ENCODE measurements at places on chromosomes 13 and 19.

- DNase-seq = no peak
Observed at GRCh38 chr19:30362156-30362754, 9.9 kb upstream of the ZNF536 start.

DNA sequence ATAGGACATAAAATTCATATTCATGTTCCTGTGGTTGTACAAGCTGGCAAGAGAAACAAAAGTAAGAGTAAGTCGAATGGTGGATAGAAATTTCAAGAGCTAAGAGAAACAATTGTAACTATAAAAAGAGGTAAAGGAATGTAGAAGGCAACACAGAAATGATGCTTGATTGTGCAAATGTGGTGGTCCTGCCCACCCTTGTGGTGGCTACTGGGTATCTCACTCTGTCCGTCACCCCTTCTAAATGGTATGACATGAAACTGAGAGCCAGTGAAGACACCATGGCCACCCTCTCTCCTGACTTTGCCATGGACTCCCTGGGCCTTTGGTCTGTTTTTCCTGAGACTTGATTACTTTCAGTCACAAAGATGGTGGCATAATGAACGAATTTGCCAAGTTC lies 925.9 kb upstream of the SLITRK6 start:
- no peak for DNase-seq

DNA sequence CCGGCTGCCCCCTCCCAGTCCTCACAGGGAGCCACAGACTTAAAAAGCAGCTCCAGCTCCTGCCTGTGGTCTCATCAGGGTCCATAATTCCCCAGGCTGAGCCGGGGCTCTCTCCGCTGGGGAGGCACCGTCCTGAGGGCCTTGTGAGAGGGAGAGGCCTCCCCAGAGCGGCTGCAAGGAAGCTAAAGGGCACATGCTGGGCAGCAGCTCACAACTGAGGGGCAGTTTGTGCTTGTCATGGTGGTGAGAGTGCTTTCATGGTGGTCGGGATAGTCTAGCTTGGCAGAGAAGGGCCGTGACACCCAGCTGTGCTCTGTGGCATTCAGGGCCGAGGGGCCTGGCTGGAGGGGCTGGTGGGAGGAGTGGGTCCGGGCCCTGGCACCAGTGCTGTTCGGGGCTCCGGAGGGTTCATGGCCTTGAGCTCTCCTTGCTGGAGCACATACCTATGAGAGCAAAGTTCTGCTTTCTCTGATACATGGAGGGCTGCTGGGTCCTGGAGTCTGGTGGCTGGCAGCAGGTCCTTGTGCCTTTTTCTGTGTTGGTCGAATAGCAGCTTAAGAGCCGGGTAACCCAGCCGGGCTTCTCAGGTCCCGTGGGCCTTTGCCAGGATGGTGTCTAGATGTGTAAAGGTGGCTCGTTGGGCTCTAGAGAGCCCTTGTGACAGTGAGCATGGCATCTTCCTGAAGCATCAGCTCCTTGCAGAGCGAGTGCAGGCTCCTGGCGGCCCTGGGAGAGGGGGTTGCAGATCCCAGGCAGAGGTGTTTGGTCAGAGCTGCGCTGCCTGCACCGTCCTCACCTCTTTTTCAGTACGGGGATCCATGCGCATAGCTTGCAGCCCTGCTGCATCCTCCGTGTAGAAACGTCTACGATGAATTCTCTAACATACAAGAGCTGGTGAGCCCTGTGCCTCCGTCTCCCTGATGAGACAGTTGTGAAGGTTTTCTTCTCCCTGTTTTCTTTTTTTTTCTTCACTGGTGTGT lies 8.8 kb downstream of the UPF1 start:
- no peak for DNase-seq

DNA sequence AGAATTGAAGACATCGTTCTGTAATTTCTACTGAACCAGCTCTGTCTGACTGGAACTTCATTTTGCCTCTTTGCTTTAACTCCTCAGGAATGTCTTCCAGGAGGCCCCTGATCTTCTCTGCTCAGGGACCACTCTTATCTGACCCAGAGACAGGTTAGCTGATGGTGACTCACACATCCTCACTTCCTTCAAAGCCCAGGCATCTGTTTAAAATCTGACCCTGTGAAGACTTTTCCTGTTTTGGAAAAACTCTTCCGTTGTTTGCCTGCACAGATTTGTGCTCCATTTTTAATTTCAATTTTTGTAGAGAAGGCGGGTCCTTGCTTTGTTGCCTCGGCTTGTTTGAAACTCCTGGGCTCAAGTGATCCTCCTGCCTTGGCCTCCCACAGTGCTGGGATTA lies 1.6 kb downstream of the ARL11 start:
- no peak for DNase-seq

DNA sequence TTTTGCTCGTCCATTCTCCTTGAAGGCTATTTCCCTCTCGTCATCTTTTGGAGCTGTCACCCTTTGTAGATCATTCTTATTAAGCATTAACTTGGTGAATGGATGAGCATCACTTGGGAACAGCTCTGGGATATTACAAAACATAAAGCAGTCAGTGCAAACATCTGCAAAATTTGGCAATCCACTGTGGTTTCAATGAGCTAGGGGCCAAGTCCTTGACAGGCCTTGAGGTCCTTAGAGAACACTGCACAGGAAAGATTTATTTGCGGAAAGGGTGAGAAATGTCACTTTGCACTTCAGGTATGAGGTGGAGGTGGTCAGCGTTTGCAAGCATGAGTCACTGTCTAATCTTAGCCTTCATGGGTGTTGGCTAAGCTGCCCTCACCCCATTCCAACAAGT lies 239.7 kb upstream of the MAB21L1 start:
- no peak for DNase-seq

DNA sequence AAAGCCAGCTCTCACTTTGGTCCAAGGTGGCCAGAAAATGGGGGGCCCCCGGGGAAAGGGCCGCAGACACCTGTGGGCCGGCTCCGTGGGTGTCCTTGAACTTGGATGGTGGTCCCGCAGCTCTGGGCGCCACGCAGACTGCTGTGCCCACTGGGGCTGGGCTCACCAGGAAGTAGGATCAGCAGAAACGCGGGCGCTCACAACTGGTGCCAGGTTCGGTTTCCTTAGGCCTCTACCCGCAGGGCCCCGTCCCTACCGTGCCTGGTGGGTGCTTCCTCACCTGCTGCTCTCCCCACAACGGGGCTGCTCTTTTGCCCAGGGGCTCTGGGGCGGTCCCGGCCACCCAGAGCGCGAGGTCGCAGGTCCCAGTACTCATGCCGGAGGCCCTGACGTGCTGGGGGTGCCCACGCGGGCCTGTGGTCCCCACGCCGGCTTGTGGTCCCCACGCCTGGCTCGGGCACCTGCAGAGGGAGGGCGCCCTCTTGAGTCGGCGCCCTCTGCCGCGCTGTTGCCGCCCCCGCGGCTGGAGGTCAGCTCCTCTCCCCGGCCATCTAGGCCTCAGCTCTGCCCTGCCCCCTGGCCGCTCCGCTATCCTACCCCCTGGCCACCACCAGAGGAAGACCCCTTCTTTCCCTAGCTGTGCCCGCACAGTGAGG lies 1303.6 kb downstream of the UQCRFS1 start:
- DNase-seq = no peak
